ENCODE measurements at places on chromosomes 2 and 18. TPM values are rescaled to one million over a fixed set of nuclear protein-coding genes. Genes with fewer than 3 reads are reported as not detected.

TACR1 gene
- total RNA-seq, result under 0.01 TPM

ARHGAP28 gene
- total RNA-seq, result 3.8 TPM

ABCB11 gene
- not detected for total RNA-seq

METTL4 gene
- 6.7 TPM for total RNA-seq

CAPN13 gene
- total RNA-seq, result not detected

TXNDC2 gene
- total RNA-seq, result 0.18 TPM

PID1 gene
- total RNA-seq, result 0.83 TPM

ITGA6 gene
- 43.9 TPM for total RNA-seq

NYAP2 gene
- not detected for total RNA-seq

ADD2 gene
- total RNA-seq, result not detected

PROC gene
- total RNA-seq, result not detected

RSAD2 gene
- not detected for total RNA-seq

SLC40A1 gene
- total RNA-seq, result 5.0 TPM

PROM2 gene
- total RNA-seq, result not detected

ESPNL gene
- 1.4 TPM for total RNA-seq

PTH2R gene
- total RNA-seq, result not detected

EPB41L3 gene
- total RNA-seq, result 90.5 TPM

ZAP70 gene
- total RNA-seq, result not detected

PPP1R1C gene
- 0.28 TPM for total RNA-seq

KCNS3 gene
- 5.3 TPM for total RNA-seq

UGT1A5 gene
- total RNA-seq, result not detected

STPG4 gene
- total RNA-seq, result 0.28 TPM

IGFBP5 gene
- 392 TPM for total RNA-seq

ABI2 gene
- 35.0 TPM for total RNA-seq

ARHGAP25 gene
- 0.36 TPM for total RNA-seq

RUFY4 gene
- total RNA-seq, result not detected

SELENOI gene
- 25.0 TPM for total RNA-seq

SERPINB4 gene
- total RNA-seq, result not detected

SULT1C2 gene
- not detected for total RNA-seq

FAM110C gene
- total RNA-seq, result not detected

C2orf66 gene
- not detected for total RNA-seq

POTEC gene
- total RNA-seq, result not detected

CFC1B gene
- total RNA-seq, result not detected

NEU2 gene
- not detected for total RNA-seq

RGPD4 gene
- not detected for total RNA-seq

INHA gene
- not detected for total RNA-seq

SCN9A gene
- total RNA-seq, result 135 TPM

INO80D gene
- 5.0 TPM for total RNA-seq

SPDYA gene
- total RNA-seq, result not detected

GPR35 gene
- total RNA-seq, result 0.28 TPM

KCNE4 gene
- total RNA-seq, result 8.3 TPM

UPP2 gene
- total RNA-seq, result not detected

CRACDL gene
- not detected for total RNA-seq

TGFA gene
- not detected for total RNA-seq

Measured in IMR-90 (cell line).